ENCODE measurements at places on chromosomes 7 and 10.

DNA sequence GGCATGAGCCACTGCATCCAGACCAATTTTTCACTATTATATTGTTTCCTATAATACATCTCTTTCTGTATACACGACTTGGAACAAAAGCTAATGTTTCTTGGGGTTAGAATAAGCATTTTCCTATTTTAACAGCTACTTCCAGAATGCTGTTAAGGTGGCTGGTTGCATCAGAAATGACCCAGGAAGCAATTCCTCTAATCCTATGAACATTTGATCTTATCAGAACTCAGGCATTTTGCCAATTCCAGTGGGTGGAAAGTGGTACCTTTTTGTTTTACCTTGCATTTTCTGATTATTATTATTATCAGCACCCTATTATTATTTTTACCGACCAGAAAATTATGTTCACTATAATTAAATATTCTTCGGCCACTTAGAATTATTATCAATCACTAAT lies 73.3 kb downstream of the NDUFB2 start:
- DNase-seq = no peak

- peak; percentile 25 for DNase-seq
These were observed 12.3 kb downstream of the CNPY1 start for GRCh38 chr7:155533827-155534690.

DNA sequence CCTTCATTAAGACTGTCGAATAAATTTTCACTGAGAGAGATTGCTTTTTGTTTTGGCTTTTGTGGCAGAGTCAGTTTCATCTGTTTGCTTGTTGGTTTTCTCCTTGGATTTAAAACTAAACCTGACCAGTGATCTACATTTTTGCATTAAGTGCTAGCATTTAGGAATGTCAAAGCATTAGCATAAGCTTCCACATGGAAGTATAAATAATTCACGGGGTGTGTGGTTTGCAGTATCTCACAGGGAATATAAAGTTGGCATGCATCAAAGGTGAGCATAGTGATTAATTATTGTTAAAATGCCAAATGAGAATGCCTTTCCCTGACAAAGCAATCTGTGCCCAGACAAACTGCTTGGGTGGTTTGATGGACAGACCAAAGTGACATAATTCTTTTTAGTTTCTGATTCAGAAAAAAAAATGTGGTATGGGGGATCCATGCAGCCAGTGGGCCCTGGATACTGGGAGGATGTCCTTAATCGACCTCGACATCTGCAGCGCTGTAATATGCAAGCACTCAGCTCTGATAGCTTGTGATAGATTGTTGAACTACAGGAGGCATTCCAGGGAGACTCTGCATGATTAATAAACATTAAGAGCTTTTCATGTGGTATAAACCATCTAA lies 339.3 kb upstream of the POM121L12 start:
- DNase-seq = no peak

DNA sequence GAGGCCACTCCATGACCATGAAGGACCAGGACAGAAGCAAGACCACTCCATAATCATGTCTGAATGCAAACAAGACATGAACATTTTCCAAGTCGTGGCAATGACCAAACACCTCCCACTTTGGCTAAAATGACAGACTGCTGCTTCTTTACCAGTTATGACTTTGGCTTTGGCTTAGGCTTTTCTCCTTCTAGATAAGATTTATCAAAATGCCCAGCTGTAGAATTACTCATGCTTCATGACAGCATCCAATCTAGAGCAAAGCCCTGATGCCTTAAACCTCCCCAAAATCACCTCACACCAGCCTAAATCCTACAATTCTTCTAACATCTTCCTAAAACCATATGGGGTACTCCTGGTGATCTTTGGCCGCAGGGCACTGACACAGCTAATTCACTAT lies 102.1 kb downstream of the VPS41 start:
- no peak for DNase-seq

- no peak for DNase-seq
These were observed 402.8 kb downstream of the DNAJB6 start for GRCh38 chr7:157739650-157740049.

- DNase-seq = no peak
These were observed 87.9 kb downstream of the CUX1 start for GRCh38 chr7:101905203-101905865.

DNA sequence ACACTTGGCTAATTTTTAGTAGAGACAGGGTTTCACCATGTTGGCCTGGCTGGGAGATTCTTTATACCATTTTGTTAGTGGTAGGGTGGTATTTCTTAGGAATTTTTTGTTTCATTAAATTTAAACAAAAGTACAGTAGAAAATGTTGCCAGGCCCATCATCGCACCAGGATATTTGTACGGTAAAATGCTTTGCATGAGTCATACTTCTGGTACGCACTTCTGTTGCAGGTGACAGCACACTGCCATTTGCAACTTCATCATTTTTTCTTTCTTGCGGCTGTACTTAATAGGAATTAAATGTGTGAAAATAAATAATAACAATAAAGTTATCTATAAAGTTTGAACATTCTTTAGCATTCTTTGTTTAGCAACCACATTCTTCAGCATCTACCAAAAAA lies 195.6 kb downstream of the SKAP2 start:
- no peak for DNase-seq

GRCh38 chr10:71736570-71736952 lies 17.0 kb upstream of the C10orf105 start:
- no peak for DNase-seq

DNA sequence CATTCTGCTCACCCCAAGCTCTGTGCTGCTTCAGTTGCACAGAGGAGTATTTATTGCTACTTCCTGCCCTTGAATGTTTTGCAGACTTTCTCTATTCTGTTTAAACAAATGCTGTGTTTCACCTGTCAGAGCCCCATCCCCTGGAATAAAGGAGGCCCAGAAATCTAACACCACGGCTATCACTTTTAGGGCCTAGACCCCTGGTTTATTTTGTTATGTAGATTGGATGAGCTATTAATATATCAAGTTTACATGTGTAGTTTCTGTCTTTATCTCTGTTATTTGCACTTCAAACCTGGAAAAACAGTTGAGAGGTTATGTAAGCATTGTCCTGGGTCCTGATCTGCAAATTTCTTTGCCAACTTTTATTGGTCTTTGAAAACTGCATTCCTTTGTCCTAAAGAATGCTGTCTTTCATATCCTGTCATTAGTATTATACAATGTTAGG lies 630.1 kb downstream of the PARD3 start:
- DNase-seq = no peak

GRCh38 chr10:288316-289200 lies 153.3 kb downstream of the ZMYND11 start:
- no peak for DNase-seq

GRCh38 chr7:27229448-27229847 lies 13.2 kb upstream of the EVX1 start:
- DNase-seq = no peak

DNA sequence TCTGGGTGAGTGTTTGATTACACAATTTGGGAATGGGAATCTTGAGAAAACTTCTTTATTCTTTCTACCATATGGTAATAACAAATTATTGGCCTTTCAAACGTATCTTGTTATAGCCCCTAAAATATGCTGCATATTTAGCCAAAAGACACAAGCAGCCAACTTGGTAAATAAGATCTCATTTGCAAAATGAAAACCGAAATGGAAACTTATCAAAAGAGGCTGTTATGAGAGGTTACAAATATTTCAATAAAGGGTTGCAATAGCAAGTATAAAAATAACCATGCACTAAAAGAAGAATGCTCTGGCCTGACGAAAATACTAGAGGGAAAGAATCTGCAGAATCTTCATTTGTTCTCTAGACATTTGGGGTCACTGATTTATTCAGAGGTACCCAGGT lies 259.5 kb upstream of the LRRN3 start:
- DNase-seq = no peak

DNA sequence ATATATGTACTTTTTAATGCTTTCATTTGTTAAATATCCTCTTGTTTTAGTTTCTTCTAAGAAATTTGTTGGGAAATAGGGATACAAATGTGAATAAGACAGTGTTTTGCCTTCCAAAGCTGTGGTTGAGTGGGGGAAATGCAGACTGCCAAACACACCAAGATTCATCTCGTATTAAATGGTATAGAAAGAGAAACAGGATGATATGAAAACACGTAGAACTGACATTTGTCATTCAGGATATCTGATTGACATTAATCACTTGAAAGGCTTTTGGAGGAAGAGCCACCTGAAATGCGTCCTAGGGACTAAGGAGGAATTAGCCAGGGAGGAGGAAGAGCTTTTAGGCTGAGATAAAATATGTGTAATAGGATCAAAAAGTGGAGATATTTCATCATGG lies 287.4 kb upstream of the SEMA3C start:
- no peak for DNase-seq

DNA sequence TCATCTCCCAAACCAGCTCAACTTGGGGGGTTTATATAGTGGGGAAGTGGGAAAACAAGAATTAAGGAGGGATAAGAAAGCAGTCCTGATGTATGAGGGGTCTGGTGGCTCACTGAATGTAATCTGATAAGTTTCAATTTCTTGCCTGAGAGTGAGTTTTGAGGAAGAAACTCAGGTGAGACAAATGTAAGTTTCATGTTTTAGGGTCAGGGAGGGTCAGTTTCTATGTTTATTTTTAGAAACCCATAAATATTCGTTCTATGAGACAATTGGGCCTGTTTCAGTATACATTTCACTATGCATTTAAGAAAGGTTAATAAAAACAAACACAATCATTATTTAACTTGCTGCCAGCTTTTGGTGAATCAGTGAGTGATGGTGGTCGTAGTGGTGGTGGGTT lies 128.0 kb upstream of the MBL2 start:
- DNase-seq = no peak

DNA sequence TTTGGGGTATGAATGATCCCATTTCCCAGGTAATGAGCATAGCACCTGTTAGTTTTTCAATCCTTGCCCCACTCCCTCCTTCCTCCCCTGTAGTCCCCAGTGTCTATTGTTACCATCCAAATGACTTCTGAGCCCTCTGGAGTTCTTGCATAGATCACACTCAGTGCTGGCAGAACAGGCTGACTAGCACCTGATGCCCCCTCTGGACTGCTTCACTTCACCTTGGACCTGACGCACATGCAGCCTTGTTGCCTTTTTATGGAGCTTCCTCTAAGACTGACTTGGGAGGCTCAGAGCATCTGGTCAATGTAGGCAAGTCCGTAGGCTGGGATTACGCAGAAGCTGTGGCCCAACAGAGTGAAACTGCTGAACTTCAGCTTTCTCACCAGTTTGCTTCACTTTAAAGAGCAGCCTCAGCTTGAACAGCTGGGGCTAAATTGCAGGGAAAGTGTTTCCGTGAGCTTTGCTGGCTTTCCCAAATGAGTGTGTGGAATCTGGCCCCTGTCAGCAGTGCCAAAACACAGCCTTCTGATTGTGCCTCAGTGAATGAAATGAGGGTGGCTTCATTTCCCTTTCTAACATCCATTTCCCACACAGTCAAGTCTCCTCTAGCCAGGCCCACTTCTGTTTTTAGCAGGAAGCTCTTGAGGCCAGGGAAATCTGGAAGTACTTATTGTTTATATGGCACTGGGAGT lies 48.5 kb downstream of the NXPH1 start:
- peak; percentile 52 for DNase-seq

DNA sequence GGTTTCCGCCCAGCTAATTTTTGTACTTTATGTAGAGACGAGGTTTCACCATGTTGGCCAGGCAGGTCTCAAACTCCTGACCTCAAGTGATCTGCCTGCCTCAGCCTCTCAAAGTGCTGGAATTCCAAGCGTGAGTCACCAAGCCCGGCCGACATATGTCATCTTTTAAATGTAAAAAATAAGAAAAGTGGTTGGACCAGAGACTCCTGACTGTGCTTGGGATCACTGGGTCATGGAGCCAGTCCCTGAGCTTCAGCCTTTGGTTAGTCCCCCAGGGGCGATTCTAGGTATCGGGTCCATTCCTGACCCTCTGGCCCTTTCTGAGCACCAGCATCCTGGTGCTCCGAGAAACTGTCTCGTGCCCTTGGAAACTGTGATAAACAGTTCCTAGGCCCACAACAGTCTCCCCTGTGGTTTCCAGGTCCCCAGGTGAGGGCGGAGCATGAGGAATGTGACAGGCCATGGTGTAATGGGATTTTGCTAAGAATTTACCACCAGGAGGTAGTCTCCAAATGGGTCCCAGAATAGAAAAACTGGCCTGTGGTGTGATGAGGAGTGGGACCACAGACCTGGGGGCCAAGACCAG lies 32.8 kb downstream of the UBTD1 start:
- DNase-seq = no peak

DNA sequence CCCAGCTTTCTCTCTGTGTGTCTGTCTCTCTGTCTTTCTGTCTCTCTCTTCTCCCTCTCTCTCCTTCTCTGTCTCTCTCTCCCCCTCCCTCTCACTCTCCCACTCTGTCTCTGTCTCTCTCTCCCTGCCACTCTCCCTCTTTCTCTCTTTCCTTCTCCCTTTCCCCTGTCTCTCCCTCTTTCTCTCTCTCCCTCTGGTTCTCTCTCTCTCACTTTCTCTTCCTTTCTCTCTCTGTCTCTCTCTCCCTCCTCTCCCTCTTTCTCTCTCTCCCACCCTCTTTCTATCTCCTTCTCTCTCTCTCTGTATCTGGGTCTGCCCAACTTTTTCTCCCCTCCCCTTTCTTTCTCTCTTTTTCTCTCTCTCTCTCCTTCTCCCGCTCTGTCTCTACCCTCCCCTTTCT lies 36.5 kb downstream of the SEC61G start:
- no peak for DNase-seq

DNA sequence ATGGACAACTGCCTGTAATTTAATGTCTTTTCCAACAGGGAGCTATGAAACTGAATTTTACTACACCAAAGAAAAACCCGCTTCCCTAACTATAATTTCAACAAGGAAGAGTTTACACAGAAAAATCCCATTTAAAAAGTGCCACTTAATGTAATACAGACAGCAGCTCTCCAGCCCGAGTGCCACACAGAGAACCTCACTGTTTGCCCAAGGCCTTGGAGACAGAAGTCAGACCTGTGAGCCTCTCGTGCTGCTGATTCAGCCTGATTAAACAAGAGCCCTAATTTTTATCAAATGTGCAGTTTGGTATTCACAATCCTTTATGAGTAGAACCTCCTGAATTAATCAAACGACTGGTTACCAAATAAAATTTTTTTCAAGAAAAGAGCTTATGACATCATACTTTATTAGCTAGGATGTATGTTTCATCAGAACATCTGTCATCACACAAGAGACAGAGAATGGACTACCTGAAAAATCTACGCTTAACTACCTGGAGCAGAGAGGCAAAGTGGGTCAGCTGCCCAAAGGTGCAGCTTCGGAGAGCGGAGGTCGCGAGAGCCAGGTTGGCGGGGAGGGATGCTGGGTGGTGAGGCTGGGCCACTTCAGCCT lies 543.6 kb downstream of the SDK1 start:
- no peak for DNase-seq

- peak; percentile 51 for DNase-seq
These were observed 172.6 kb upstream of the PRPS1L1 start for GRCh38 chr7:18200266-18200665.
